NCI-H2171 treated with DMSO at 0.1 percent for 48 hours (cell line): ENCODE measurements at places on chromosomes 16 and 17.

GRCh38 chr16:11260596-11260966 is 4.6 kb upstream of the SOCS1 start:
- DNase-seq: no peak

DNA sequence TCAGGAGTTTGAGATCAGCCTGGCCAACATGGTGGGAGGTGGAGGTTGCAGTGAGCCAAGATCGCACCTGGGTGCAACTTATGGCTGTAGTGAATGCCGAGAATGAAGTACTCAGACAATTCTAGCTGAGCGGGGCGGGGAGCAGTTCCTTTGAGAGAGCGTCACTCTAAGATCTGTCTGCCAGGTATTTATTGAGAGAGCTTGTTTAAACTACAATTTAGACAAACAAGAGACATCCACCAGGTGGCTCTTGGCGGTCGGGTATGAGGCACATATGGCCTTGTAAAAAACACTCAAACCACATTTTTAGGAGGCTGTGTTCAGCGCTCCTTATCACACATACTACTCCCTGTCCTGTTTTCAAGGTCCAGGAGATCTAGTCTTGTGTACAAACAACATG is 40.6 kb upstream of the CDH1 start:
- peak; percentile 65 for DNase-seq

DNA sequence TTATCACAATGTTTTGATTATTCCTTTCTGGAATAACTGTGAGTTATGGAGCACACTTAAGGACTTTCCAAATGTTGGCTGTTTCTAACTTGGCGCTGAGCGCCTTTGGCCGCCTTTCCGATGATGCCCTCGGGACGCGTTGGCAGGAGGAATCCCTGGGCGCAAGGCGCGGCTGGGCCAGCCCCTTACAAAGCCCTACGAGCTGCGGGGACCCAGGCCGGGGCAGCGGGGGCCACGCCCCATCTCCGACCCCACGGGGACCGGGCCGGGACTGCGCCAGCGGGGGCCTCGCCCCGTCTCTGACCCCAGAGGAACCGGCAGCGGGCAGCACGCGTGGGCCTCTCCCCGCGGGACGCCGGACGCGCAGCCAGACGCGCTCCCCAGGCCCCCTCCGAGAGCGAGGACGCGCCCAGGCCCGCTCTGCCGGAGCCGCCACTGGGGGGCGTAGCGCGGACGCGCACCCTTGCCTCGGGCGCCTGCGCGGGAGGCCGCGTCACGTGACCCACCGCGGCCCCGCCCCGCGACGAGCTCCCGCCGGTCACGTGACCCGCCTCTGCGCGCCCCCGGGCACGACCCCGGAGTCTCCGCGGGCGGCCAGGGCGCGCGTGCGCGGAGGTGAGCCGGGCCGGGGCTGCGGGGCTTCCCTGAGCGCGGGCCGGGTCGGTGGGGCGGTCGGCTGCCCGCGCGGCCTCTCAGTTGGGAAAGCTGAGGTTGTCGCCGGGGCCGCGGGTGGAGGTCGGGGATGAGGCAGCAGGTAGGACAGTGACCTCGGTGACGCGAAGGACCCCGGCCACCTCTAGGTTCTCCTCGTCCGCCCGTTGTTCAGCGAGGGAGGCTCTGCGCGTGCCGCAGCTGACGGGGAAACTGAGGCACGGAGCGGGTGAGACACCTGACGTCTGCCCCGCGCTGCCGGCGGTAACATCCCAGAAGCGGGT is at the start of gene GAA:
TSS of gene GAA (plus strand) at position 571 of the 935 bp plus-strand sequence. CDS start 3,006 bp downstream, outside the sequence.
- DNase-seq: peak; percentile 66

- no peak for DNase-seq
Measured at GRCh38 chr17:40541060-40541872, 24.0 kb downstream of the CCR7 start.

DNA sequence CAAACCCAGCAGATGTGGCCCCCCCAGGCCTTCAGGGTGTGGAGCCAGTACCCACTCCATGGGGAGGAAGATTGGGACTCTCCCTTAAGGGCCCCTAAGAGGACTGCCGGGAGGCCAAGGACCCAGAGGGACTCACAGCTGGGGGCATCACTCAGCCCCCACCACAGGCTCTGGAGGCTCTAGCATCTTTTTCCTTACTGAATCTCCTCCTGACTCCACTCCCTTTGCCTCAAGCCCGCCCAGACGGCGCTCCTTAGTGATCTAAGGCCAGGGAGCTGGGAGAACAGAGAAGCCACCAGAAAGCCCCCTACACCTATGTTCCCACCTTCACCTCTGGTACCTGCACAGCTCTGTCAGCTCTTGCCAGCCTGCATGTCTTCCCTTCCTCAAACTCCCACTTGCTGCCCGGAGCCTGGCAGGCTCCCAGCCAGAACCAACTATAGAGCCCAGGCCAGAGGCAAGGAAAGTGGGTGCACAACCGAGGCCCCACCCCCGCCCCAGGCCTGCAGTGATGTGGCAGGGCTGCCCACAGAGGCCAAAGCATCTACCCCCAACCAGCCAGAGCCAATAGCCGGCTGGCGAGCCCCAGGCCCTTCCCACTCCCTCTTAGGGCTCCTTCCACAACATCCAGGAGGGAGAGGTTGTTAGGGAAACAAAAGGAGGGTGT is 22.3 kb upstream of the MPO start:
- DNase-seq: peak; percentile 26

- peak; percentile 8 for DNase-seq
Measured at GRCh38 chr16:76577003-76577402, 299.8 kb downstream of the CNTNAP4 start.

GRCh38 chr16:11099672-11100205 is 155.4 kb downstream of the CLEC16A start:
- DNase-seq: no peak

DNA sequence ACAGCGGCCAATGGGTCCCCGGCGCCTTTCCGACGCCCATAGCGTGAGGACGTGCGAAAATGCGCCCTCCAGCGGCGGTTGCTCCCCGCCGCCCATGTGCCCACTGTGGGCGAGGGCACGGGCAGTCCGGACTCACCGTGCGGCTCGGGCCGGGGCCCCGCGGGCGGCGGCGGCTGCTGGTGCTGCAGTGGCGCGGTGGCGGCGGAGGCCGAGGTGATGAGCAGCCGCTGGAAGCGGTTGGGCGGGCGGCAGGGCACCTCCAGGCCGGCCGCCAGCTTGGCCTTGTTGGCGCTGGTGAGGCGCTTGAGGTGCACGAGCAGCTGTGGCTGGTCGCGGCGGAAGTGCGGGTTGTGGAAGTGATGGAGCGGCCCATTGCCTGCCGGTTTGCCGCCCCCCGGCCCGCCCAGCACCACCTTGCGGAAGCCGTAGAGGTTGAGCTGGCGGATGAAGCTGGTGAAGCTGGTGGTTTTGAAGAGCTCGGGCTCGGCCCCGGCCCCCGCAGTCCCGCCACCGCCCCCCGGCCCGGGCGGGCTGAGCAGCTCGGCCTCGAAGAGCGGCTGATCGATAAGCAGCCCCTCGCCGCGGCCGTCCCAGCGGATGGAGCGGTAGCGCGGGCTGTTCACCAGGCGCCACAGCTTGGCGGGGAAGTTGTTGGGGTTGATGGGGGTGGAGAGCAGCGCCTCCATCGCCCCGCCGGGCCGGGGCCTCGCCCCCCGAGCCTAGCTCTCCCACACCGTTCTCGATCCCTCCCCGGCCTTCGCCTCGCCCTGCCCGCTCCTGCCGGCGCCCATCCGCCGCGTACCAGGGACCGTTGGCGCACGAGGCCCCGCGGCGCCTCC is at the start of gene HSF5:
TSS of gene HSF5 (minus strand) at position 820 of the 839 bp plus-strand sequence. CDS start at position 686, 134 bp downstream.
- no peak for DNase-seq

GRCh38 chr17:8865385-8865784 is 2.1 kb downstream of the PIK3R6 start:
- no peak for DNase-seq

DNA sequence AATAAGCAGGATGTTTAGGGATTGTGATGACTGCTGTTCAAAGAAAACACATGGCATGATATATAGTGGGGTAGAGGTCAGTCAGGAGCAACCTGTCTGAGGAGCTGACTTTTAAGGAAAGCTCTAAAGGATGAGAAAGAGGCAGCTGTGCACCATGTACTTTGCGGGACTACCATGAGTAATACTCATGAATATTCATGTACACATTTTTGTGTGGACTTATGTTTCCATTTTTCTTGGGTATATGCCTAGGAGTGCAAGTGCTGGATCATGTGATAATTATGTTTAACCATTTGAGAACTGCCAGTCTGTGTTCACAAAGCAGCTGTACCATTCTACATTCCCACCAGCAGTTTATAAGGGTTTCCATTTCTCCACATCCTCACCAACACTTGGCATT is 35.8 kb downstream of the BEAN1 start:
- DNase-seq: no peak

- no peak for DNase-seq
Measured at GRCh38 chr16:84898447-84898846, 78.7 kb downstream of the CRISPLD2 start.

DNA sequence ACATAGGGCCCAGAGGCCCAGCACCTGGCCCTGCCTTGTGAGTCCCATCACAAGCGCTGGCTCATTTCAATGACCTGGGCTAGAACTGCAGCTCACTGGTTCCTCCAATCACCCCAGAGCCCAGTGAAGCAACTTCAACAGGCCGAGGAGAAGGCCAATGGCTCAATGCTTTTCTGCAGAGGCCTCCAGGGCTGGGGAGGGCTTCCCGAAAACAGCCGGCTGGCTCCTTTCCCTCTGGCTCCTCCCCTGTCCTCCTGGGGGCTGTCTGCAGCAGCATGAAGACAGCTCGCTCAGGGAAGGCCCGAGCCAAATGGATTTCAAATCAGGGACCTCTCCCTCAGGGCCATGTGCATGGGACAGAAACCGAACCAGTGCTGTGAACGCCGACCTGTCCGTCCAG is 121.6 kb downstream of the ZNF423 start:
- no peak for DNase-seq

DNA sequence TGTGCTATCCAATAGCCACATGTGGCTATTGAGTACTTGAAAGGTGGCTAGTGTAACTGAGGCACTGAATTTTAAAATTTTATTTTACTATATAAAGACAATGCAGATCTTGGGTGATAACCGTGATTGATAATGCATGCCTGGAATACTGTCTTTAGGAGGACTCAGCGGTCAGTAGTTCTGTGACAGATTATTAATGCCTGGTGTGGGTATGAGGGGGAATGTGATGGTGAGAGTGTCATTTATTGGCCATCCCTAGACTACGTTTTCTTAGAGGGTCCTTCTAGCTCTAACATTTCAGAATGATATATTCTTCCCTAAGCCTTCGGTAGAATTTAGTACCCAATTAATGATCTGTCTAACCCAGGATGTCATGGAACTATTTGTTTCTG is 157.6 kb downstream of the CPPED1 start:
- DNase-seq: no peak

GRCh38 chr17:67258821-67259468 is 13.9 kb upstream of the HELZ start:
- DNase-seq: no peak

GRCh38 chr17:33152783-33153182 is 140.3 kb downstream of the ASIC2 start:
- DNase-seq: no peak

DNA sequence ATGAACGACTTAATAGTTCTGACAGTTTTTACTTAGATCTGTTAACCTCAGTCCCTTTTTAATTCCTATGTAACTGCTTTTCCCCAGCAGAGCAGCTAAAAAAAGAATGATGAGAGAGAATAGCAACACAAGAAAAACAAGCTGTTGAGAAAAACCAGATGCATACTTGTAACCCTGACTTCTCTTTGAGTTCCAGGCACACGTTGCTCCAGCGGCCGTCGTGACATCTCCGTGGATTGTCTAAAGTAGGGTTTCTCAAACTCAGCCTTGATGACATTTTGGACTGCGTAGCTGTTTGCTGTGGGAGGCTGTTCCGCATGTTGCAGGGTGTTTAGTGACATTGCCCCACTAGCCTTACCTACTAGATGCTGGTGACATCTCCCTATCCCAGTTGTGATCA is 324.0 kb downstream of the SNX29 start:
- no peak for DNase-seq

DNA sequence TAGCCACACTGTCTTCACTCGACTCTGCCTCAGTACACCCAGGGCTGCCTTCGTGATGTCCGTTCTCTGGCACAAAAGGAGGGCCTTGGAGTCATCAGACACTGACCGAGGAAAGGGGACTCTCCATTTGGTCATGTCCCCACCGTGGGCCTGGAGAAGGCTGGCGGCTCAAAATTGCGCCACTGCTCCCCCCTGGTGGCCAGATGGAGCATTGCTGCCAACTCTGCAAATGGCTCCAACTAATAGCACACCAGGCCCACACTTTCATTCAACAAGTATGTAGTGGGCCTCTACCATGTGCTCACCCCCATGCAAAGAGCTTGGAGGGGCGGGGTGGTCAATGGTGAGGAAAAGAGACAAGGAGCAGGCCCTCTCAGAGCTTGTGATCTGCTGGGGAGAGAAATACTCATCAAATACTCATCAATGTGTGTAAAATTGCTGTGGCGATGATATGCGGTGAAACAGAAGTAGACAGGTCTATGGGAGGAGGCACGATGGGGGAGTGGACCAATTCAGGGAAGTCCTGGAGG is 5.2 kb upstream of the GRIN2C start:
- DNase-seq: peak; percentile 40
